Muscle of leg (tissue), 16 donors: ENCODE measurements at places on chromosomes 7 and 10. TPM values are rescaled to one million over a fixed set of nuclear protein-coding genes. Genes with fewer than 3 reads are reported as not detected.

The BICC1 gene
- total RNA-seq = 23.8 TPM

The FAS gene
- total RNA-seq = 7.2 TPM

The ADAM8 gene
- 1.4 TPM for total RNA-seq

The CNPY1 gene
- 0.18 TPM for total RNA-seq

The ZNF736 gene
- 10.4 TPM for total RNA-seq

The JMJD1C gene
- 104 TPM for total RNA-seq
